ENCODE measurements at places on chromosomes 1 and 21. TPM values are rescaled to one million over a fixed set of nuclear protein-coding genes. Genes with fewer than 3 reads are reported as not detected.

The KIAA0319L gene
- total RNA-seq: 40.5 TPM

The SHISA4 gene
- total RNA-seq: 18.0 TPM

The MATN1 gene
- total RNA-seq: 0.28 TPM

The BLZF1 gene
- total RNA-seq: 49.9 TPM

The PLA2G2D gene
- not detected for total RNA-seq

The UBXN10 gene
- total RNA-seq: under 0.01 TPM

The KRTAP12-2 gene
- total RNA-seq: not detected

The VANGL1 gene
- 7.6 TPM for total RNA-seq

The ZNF683 gene
- total RNA-seq: not detected

The FTCD gene
- total RNA-seq: 0.28 TPM

The NR1I3 gene
- total RNA-seq: not detected

The GNG12 gene
- 234 TPM for total RNA-seq

The TPTE gene
- not detected for total RNA-seq

The DIO1 gene
- total RNA-seq: not detected

The MSH4 gene
- 0.38 TPM for total RNA-seq

The MINDY1 gene
- total RNA-seq: 8.5 TPM

The BGLAP gene
- total RNA-seq: 0.85 TPM

The TMEM240 gene
- 1.5 TPM for total RNA-seq

The MPL gene
- not detected for total RNA-seq

The GPR89B gene
- total RNA-seq: 20.9 TPM

The CFHR1 gene
- 0.19 TPM for total RNA-seq

The MCOLN2 gene
- 2.8 TPM for total RNA-seq

The HES3 gene
- total RNA-seq: not detected

The SPRR1B gene
- not detected for total RNA-seq

The KCNK1 gene
- total RNA-seq: 0.56 TPM

The EDARADD gene
- total RNA-seq: 0.19 TPM

The RFX5 gene
- total RNA-seq: 33.9 TPM

The CLCA2 gene
- total RNA-seq: 1.7 TPM

The AUNIP gene
- total RNA-seq: 5.6 TPM

The CHD1L gene
- total RNA-seq: 66.5 TPM

The FHAD1 gene
- total RNA-seq: 0.19 TPM

The RIMS3 gene
- total RNA-seq: 0.85 TPM

The RAB7B gene
- total RNA-seq: 3.1 TPM

The RGS2 gene
- total RNA-seq: 48.5 TPM

The NBPF10 gene
- total RNA-seq: 3.1 TPM

The SLAMF8 gene
- total RNA-seq: not detected

The TSSK3 gene
- 0.56 TPM for total RNA-seq

The LAMC2 gene
- total RNA-seq: 2.8 TPM

The ARHGAP30 gene
- not detected for total RNA-seq

The SPATA1 gene
- 0.96 TPM for total RNA-seq

The SLAMF1 gene
- not detected for total RNA-seq

The LCE2A gene
- not detected for total RNA-seq

The S100A7A gene
- not detected for total RNA-seq
